ENCODE measurements at places on chromosomes 4 and X.
A peak's percentile ranks its signal among the peaks of the same experiment; 100 is the strongest.

DNA sequence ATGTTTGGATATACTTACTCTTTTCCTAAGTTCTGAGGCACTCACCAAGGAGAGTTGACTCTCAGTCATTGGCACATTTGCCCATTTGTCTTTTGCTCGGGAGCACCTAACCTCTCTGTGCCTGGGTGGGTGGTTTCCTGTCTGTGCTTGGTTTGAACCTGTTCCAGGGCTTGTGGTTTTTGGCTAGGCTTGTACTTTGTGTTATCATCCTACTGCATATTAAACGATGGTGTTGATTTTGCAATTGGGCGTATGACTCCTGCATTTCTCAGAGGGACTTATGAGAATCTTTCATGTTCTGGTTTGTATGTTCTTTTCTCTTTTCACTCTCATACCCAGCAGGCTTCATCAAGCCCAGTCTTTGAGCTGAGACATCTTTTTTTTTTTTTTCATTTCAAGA is 161.7 kb downstream of the BTC start:
- DNase-seq, result peak; percentile 11

DNA sequence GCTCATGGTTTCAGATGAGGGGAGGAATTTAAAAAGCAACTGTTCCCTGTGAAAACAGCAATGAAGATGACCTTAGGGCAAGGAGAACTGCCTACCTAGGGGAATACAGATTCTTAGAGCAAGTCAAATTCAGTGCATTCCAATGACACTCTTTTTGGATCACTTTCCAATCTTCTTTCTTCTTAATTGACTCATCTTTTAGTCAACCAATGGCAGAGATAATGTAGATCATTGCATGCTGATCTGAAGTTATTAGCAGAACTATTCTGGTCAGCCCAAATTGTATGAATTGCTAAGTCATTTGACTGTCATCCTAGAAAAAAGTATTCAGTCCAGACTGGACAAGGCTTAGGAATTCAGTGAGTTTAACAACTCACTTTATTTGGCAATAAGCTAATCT is 12.6 kb upstream of the NR3C2 start:
- no peak for DNase-seq

DNA sequence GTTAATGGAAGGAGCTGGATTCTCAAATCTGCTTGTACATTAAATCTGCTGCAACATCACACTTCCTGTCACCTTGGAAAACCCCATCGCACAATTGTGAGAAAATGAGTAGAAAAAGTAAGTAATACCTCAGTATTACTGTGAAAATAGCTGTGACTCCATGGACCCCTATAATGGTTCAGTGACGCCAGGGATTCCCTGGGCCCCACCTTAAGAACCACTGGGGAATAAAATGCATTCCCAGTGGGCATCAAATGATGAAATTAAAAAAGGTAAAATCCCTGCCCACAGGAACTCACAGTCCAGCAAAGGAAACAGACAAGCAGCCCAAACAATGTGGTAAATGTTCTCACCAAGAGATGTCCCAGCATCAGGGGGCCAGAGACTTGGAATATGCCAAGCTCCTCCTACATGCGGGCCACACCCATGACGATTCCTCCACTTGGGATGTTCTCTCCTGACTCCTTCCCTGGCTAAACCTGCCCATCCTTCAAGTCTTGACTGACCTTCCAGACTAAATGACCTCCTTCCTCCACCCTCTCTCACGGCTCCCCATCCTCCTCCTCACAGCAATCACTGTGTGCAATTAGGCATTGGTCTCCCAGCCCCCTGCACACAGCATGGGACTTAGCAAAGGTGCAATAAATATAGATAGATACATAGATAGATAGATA is 2.6 kb downstream of the EVC2 start:
- DNase-seq, result no peak

DNA sequence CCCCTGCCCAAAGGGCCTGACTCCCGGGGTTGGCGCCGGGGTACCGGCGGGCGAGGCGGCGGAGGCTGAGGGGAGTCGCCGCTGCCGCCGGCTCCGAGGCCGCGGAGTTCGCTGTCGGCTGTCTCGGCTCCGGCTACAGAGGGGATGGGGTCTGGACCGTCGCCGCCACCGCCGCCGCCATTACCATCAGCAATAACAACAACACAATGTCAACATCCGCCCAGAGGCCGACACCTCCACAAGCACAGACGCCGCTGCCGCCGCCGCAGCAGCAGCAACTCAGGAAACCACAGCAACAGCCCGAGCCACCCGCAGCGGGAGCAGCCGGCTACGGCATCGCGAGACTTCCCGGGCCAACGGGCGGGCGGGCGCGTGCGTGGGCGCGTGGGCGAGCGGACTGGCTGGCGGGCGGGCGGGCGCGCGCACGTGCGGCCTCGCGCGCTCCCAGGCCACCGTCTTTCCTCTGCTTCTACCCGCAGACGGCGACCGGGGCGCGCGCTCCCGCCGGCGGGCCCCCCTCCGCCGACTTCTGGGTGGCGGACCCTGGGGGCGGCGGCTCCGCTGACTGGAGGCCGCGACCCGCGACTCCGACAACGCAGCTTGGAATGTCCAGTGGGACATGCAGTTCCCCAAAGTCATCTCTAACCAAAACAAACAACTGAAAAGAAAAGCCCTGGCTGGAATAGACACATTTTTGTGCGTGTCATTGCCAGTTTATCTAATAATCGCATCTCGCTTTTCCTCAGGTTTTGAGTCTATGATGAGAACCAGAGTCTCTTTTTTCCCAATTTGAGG is at the start of gene CHIC2:
CHIC2 (minus strand) TSS at position 289 of the 795 bp plus-strand sequence. CDS start 305 bp downstream, outside the sequence.
- peak; percentile 91 for DNase-seq
